ENCODE measurements at places on chromosomes 16 and 17.
A peak's percentile ranks its signal among the peaks of the same experiment; 100 is the strongest.

DNA sequence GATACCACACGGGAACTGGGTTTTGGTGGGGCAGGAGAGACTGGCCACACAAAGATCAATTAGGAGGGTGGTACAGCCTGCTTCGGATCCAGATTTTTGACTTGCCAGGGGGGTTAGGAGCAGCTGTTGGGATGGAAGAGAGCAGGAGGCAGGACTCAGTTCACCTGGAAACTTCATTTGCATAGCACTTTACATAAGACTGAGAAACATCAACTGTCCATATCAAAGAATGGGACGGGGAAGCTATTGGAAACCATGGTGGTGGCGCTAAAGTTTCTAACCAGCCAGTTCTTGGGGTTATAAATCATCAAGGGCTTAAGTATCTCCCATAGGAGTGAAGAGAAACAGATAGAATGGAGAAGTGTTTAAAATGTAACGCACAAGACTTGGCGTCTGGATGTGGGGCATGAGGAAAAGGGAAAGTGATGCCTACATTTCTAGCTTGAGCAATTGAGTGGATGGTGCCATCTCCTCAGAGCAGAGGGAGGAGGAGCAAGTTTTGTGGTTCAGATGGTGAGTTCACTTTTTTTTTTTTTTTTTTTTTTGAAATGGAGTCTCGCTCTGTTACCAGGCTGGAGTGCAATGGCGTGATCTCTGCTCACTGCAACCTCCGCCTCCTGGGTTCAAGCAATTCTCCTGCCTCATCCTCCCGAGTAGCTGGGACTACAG lies 6.4 kb upstream of the SRCAP start:
- DNase-seq = no peak

GRCh38 chr17:75602644-75603043 lies 15.0 kb downstream of the MYO15B start:
- no peak for DNase-seq

GRCh38 chr16:65386672-65387071 lies 264.8 kb upstream of the CDH11 start:
- no peak for DNase-seq

GRCh38 chr17:64096037-64096436 lies 33.9 kb downstream of the ERN1 start:
- no peak for DNase-seq

GRCh38 chr17:48678141-48678971 lies 44.0 kb downstream of the PRAC1 start:
- DNase-seq = peak; percentile 63

DNA sequence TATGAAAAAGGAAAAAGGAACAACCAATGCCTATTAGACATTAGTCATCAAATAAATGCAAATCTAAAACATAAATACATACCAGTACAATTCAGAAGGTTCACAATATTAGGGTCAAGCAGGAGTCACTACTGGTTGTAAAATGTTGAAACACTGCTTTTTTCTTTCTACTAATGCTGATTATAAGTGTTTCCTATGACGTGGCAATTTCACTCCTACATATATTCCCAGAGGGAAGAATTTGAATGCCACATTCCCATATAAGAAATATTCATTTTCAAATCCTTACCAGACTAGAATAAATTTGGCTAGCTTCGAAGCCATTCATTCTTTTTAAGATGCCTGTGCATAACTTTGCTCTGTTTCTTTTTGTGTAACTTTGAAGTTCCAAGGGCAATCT lies 2.6 kb upstream of the KRTAP9-2 start:
- DNase-seq = no peak

- DNase-seq = no peak
These were observed 20.7 kb downstream of the NXN start for GRCh38 chr17:958712-959451.

- no peak for DNase-seq
These were observed 144.1 kb downstream of the RAB11FIP4 start for GRCh38 chr17:31535581-31535981.

- peak; percentile 87 for DNase-seq
These were observed at the start of gene TMC6 for GRCh38 chr17:78128551-78129350. Gene TMC6, minus strand, starts transcription at chr17:78128755. Its CDS starts 1,923 bp downstream, at chr17:78126832.

DNA sequence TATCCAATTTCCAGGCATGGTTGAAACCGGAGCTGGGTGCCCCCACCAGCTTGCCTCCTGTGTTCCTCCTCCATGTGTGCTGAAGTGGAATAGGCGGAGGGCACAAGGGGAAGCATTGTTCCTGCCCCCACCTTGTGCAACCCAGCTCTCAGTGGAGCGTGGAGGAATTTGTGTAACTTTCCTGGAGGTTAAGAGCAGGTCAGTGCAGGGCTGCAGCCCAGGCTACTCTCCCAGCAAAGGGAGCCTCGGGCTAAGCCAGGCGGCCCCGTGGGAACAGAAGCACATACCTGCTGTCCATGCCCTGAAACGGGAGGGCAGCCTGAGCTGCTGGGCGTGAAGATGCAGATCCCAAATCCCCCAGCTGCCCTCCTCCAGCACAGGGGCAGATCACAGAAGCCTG lies 158.8 kb upstream of the LHX1 start:
- no peak for DNase-seq

DNA sequence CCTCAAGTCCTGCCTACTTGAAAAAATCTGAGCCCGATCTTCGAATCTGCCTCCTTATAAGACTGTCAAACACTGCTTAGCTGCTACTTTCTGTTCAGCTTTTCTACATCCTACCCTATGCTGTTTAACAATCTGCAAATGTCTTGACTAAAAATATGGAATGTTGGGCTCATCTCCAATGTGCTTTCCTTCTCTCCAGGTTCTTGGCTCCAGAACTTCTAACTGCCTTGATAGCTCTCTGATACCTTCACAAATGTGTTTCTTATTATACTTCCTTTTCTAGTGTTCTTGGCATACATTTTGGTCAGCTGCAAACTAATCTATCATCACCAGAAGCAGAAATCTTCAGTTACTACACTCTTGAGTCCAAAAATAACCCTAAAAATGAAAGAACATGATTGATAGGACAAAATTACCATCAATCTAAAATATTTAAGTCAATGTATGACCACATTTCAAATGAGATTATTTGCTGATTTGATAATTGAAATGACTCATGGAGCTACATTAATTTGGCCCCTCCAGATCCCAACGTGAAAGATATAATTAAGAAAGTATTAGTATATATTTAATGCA lies 372.3 kb upstream of the MON1B start:
- DNase-seq = no peak

All from CD8-positive, alpha-beta memory T cell (primary cell).